ENCODE measurements at places on chromosomes 2 and 18.

GRCh38 chr2:201746551-201746950 lies 34.2 kb downstream of the ALS2 start:
- no peak for DNase-seq

DNA sequence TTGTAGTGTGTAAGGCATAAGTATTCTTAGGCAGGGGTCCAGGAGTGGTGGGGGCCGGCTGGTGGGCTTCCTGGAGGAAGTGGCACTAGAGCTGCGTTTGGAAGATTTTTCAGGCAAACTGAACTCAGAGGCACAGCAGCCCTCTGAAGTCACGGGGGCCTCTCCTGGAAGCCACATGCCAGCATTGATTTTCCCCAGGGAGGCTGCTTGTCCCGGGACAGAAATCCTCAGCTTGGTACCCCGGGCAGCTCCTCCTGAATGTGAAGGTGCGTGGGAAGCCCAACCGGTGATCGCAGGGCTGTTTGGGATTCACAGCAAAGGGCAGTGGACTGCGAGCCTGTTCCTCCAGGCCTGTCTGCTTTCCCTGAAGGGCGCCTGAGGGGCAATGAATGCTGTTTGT lies 1.6 kb upstream of the PDIA6 start:
- DNase-seq = no peak

DNA sequence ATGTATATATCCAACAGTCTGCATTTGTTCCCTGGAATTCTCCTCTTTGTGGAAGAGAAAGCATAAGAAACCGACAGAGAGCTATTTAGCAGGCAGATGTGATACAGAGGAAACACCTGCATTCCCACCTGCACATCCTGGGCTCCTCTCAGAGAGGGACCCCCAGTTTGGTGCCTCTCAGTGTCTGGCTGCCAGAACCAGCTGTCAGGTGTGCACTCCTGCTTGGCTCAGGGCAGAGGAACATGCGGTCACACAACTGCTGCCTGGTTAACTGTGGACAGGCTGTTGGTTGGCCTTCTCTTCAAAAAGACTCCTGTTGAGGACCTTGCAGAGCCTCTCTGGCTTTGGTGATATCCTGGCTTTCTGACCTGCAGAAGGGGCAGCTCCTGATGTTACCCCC lies 54.6 kb downstream of the ITGB6 start:
- DNase-seq = no peak

- DNase-seq = no peak
Measured at GRCh38 chr18:50620319-50620718, 60.4 kb downstream of the MAPK4 start.

GRCh38 chr2:95526360-95527341 lies 42.1 kb upstream of the TRIM43B start:
- peak; percentile 66 for DNase-seq

DNA sequence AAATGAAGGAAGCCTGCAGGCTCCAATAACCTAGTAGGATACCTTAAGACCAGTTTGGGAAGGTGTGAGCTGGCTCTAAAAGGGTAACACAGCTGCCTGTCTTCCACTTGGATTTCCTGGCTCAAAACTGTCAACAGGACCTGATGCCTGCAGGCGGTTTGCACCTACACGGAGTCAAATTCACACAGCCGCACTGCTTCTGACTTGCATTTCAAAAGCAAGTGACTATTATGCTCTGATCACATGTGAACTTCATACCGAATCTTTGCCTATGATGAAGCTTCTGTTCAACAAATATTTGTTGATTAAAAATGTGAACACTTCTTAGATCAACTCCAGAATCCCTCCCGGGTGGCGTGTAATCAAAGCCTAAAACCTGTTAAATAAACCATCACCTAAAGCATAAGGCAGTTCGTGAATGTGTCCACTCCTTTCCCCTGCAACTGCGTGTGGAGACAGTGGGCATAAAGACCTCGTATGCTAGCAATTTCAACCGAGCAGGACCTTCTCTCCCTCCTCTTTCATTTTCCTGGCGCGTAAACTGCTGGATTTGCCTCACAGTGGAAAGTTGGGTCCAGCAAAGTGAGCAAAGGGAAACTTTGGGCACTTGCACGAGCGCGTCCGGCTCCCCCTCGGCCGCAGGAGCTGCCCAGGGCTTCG lies 784 bp downstream of the CRACDL start:
- peak; percentile 54 for DNase-seq

- DNase-seq = no peak
Measured at GRCh38 chr2:6647046-6647445, 218.7 kb downstream of the CMPK2 start.

DNA sequence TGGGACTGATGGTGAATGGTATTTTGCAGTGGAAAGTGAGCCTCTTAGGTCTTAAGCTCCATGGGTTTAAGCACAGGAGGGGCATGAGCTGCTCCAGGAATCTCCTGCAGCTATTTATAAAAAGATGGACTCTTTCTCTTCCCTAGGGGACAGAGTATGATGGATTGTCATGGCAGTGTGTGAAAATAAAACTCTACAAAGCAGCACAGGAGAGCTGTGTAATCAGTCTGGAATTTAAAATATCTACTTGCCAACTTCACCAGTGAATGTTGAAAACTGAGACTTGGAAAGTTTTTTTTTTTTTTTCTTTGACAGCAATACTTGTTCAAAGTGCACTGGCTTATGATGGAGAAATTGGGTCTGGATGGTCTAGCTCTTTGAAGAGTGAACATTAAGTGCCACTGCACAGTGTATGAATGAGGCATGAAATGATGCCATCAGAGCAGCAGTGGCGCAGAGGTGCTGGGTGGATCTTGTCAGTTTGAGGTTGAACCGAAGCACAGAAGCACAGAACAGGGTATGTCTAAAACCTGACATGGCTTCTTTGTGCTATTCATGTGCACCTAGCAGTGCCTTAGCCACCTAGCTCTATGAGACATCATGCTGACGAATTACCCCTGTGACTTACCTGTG lies 245.4 kb downstream of the PTPRM start:
- no peak for DNase-seq

GRCh38 chr2:226583715-226584114 lies 215.9 kb downstream of the IRS1 start:
- no peak for DNase-seq

GRCh38 chr2:95374029-95374428 lies 28.5 kb upstream of the FAHD2A start:
- no peak for DNase-seq

GRCh38 chr2:209663139-209663538 lies 108.5 kb upstream of the UNC80 start:
- DNase-seq = no peak

GRCh38 chr2:151302404-151302803 lies 12.9 kb upstream of the NMI start:
- no peak for DNase-seq

DNA sequence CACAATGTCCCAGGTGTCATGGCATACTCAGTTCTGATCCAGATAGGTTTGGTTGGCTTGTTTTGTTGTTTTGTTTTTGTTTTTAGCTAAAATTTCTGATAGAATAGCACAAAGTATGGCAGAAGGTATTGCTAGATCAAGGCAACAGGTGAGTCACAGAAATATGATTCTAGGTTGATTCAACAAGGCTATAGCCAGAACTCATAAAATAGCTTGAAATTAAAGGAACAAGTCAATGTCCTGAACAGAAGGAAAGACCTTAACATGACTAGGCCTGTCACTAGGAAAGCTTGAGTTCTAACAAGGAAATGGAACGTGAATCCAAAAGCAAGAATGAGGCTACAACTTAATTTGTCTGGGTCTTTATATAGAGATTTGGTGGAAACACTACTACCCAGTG lies 157.1 kb downstream of the GALNT3 start:
- no peak for DNase-seq

- DNase-seq = no peak
Measured at GRCh38 chr2:30883822-30884221, 76.6 kb upstream of the CAPN13 start.

DNA sequence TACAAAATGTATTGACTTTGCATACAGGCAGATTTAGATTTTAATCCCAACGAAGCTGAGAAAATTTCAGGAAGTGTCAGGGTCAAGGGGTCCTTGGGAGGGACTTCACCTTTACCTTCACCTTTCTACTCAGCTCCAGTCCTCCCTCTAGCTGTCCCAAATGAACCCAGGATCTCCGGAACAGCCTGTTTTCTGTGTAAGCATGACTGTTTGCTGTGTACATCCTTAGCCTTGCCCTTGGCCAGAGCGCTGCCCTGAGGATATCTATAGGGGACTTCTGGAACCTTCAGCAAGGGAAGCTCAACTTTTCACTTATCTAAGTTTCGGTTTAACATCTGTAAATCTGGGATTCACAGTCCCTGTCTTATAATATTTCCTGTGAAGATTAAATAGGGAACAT lies 246.8 kb upstream of the ST6GAL2 start:
- no peak for DNase-seq

- no peak for DNase-seq
Measured at GRCh38 chr2:232207174-232207573, 171.4 kb upstream of the ALPP start.

GRCh38 chr2:109545828-109546713 lies 67.7 kb downstream of the SEPTIN10 start:
- DNase-seq = peak; percentile 7

- DNase-seq = no peak
Measured at GRCh38 chr18:23852236-23853045, 162.1 kb upstream of the TTC39C start.

DNA sequence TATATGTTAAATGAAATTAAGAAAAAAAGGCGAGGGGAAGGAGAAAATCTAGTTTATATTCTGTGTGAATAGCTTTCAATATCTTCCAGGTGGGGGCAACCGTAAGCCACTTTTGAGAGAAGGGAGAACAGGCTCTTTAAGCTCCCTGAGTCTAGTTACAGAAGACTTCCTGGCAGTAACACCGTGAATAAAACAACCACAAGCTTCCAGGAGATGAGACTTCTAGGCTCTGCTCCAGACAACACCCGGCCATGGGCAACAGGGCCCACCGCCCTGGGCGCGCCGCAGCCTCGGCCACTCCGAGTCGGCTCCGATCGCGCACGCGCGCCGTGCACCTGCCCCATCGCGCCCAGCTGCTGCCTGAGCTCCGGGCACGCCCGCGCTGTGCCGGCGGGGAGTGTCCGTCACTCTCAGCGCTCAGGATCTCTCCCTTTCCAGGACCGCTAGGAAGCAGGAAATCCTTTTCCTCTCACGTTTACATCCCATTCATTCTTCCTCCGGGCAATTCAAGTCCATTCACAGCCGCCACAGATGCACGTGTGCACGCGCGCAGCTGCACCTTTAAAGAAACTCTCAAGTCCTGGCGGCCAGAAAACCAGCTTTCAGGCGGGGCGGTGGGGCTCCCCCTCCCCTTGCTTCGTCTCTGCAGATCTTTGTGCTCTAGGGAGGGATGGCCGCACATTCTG lies 19.4 kb upstream of the PAX3 start:
- peak; percentile 86 for DNase-seq

DNA sequence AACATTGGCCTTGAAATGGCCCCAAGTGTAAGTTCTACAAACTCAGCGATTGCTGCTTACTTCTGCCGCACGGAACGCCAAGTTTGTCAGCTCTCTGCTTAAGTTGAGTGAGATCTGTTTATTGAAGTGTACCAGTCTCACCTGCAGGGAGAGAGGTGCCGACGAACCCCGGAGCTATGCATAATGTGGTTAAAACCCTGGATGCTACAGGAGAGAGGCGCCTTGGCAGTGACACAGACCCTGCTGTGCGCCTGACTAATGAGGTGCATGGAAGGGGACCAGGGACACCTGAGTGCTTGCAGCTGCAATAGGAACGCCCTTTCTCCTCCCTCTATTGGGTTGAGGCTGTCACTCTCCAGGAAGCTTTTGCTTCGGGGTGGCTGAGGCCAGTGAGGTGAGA lies 979 bp downstream of the SLC9A2 start:
- DNase-seq = peak; percentile 39

DNA sequence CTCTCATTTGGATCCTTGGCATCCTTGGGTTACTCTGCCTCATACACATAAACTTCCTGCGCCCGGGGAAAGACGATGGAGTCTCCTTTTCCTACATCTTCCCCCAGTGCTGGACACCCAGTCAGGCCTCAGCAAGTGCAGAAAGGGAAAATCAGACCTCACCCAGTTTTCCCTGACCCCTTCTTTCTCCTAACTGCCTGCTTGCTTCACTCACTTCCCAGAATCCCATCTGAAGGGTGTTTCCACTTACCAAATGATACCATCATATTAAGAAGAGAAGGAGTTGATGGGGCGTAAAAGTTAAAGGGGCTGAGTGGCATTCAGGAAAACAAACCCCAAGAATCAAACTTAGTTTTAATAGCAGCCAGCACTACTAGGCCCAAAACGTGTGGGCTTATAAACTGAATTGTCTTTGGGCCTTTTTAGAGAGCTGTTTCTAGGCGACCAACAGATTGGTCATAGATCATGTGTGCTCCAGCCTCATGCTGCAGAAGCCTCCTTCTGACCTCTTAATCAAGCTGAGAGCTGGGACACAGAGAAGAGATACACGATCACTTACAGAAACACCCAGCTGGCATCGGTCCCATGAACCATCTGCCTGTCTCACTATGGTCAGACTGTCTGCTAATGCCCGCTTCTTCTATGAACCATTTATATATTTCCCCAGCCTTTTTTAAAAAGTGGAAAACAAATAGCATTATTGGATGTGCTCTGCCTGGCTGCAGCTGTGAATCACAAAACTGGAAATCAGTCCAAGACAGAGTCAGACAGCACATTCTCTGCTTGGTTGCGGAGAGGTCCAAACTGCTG lies 165.7 kb upstream of the SLC14A2 start:
- peak; percentile 45 for DNase-seq

DNA sequence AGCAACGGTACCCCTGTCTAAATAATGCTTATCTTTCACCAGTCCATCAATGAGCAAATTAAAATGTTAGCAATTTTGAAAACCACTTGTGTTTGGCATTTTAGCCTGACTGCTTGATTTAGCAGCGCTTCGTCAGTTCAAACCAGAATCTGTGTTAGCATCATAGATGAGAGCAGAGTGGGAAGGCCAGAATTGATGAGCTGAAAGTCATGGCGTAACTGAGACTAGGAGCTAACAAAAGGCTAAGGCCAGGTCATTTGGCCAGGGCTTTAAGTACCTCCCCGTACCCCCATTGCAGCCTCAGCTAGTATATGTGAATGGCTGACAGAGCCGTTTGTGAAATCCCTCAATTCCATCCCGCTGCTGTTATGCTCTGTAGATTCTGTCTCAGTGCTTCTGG lies 16.0 kb downstream of the APCDD1 start:
- DNase-seq = no peak

DNA sequence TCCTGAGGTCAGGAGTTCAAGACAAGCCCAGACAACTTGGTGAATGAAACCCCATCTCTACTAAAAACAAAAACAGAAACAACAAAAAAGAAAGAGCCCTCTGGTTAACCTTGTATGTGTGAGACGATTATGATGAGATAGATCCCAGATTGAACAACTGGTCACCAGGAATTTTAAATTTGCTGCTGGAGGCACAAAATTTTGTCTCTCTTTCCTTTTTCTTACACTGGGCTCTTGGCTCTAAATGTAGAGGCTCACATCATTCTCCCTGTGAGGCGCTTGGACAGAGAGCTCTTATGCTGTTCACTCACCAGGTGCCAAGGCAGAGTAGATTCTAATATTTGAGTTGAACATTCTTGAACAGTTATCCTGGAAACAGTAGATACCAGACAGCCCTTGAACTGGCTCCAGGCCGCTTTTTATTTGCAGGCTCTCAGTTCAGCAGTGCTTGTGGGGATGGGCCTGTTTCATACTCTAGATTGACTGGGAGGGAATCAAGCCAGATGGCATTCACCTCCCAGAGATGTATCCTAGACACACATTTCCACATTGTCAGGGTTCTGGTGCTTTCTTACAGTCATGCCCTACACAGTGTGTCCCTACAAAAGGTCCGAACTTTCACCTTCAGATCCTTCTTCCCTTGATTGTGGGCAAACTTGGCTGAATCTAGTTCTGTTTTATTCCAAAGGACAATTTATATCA lies 1159.6 kb downstream of the RPIA start:
- no peak for DNase-seq
